ENCODE measurements at places on chromosomes 12 and 14. TPM values are rescaled to one million over a fixed set of nuclear protein-coding genes. Genes with fewer than 3 reads are reported as not detected.

Gene CEBPE
- total RNA-seq: not detected

Gene TSHR
- 0.31 TPM for total RNA-seq

GRCh38 chr12:726281-727140 lies 25.9 kb upstream of the WNK1 start:
- H3K27ac ChIP-seq: peak overlapping the region; percentile 82
- no peaks in the 10 kb centered on the region for H3K36me3 ChIP-seq
- no peaks in the 10 kb centered on the region for H3K27me3 ChIP-seq
- no peak for DNase-seq

DNA sequence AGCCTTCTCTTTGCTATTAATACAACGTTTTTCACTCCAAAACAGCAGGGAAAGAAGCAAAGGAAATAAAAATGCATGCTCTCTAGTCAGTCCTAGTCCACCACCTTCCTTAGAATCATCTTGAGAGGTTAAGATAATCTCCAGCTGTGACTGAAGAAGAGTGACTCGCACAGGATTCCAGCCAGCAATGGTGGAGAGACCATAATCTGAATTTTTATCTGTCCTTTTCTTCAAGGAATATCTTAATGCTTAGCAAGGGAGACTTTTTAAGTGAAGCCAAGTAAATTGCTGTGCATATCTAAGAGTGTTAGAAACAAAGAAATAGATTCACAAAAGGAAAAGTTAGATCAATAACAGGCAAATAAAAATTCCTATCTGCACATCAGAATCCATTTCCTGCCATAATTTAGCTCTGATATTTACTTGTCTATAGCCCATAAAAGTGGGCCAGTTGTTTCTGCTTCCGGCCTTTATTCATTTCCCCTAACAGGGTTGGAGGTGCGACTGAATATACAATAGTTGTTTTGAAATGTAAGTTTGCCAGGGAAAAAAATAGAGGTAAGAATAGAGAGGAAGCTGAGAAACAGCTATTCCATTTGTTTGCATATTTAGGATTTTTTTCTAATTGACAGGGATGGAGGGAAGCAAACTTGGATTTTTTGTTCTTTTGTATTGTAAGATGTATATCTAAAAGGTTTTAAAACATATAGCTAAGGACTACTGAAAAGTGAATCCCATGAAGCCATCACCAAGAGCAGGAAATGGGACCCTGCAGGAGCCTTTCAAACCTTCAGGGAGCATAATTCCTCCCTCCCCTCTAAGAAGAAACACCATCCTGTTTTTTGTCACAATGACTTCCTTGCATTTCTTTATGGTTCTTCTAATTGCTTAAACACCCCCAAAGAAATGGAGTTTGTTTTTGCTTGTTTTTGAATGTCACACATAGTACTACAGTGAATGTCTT lies 154.0 kb downstream of the ITPR2 start:
- no peak overlapping the region for H3K27ac ChIP-seq
- H3K27me3 ChIP-seq: no peaks in the 10 kb centered on the region
- no peaks in the 10 kb centered on the region for H3K36me3 ChIP-seq
- H3K4me3 ChIP-seq: no peak overlapping the region

DNA sequence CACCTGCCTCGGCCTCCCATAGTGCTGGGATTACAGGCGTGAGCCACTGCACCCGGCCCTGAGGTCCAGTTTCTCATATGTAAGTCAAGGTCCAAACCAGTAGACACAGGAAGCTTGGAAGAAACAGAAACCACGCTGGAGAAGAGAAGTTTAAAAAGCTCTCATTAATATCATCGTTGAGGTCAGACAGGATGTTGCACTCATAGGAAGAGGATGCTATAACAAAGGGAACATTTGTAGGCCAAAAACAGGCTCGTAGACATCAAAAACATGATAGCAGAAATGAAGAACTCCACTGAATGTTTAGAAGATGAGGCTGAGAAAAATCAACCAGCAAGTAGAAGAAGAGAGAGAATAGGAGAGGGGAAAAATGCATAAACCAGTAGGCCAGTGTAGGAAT lies 46.8 kb downstream of the ACACB start:
- H3K27me3 ChIP-seq: no peaks in the 10 kb centered on the region
- peaks cover 9% of the 10 kb centered on the region for H3K36me3 ChIP-seq
- H3K4me3 ChIP-seq: no peak overlapping the region
- no peak overlapping the region for H3K27ac ChIP-seq

- no peaks in the 10 kb centered on the region for H3K36me3 ChIP-seq
These were observed 35.3 kb downstream of the SLC2A14 start for GRCh38 chr12:7837366-7837765.

DNA sequence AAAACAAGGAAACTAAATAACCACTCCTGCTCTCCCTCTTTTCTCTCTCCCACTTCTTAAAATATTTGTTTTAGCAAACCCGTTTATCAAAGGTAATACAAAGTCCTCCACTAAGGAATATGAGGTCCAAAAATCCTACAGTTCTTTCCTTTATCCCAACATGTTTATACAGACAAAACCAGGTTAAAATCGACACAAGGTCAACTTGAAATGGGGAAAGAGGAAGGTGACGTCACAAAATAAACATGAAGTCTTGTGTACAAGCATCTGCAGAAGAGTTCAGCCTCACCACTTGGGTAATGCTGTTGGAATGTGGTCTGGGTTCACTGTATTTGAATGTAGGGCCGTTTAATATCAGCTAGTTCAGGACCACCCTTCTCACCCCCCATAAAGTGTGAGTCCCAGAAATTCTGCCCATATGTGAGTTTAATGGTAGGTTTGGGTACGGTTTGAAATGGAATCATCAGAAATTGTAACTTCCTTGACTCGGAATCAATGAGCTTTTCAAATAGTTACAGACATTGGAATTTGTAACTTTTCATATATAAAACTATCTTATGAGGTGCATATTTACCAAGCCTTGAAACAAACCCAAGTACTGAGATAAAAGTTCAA lies 120.0 kb upstream of the SLC38A2 start:
- H3K4me3 ChIP-seq: no peak overlapping the region
- H3K27ac ChIP-seq: peak overlapping the region; percentile 21
- no peaks in the 10 kb centered on the region for H3K27me3 ChIP-seq
